ENCODE measurements at places on chromosomes 6 and 20.
A peak's percentile ranks its signal among the peaks of the same experiment; 100 is the strongest.

GRCh38 chr6:109424946-109425345 lies 15.5 kb downstream of the PPIL6 start:
- no peak for DNase-seq

- DNase-seq = peak; percentile 80
Measured at GRCh38 chr20:36199345-36200257, 36.7 kb upstream of the AAR2 start.

DNA sequence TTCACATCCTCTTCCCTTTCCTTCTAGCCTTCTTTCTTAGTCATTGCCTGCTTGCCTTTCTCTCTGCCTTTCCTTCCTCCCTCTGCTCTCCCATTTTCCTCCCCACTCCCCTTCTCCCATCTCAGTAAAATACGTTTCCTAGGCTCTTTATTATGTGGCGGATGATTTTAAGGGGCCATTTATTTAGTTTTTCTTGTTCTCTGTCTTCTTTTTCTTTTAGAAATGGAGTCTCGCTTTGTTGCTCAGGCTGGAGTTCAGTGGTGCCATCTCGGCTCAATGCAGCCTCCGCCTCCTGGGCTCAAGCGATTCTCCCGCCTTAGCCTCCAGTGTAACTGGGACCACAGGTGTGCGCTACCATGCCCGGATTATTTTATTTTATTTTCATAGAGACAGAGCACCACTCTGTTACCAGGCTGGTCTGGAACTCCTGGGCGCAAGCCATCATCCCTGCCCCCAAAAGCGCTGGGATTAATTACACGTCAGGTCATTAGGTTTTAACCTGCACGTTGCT lies 1.5 kb downstream of the MTHFD1L start:
- DNase-seq = no peak

- DNase-seq = no peak
Measured at GRCh38 chr6:116518621-116519368, 7.4 kb downstream of the CALHM5 start.

DNA sequence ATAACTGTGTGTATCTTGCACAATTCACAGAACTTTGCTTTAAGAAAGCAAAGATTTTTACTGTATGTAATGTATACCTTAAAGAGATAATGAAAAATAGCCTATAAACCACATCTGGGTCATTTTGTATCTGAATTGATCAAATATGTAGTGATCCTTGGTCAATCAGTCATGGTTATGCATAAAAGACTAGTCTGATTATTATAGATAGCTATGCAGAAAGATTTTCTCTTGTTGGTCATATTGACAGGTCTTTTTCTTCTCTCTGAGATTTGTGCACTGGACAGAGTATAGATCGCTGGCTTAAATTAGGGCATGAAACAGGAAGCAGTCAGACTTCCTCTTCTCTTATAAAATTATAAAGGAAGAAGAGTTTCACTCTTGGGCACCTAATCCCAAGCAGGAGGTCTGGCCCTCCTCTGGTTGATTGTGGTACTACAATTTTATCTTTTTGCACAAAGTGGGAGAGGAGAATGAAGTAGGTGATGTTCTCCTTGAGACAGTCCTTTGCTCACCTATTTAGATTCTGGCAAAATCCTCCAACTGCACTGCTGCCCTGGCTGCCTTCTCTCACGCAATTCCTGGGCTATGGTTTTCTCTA lies 380.9 kb upstream of the RGS17 start:
- DNase-seq = peak; percentile 6

DNA sequence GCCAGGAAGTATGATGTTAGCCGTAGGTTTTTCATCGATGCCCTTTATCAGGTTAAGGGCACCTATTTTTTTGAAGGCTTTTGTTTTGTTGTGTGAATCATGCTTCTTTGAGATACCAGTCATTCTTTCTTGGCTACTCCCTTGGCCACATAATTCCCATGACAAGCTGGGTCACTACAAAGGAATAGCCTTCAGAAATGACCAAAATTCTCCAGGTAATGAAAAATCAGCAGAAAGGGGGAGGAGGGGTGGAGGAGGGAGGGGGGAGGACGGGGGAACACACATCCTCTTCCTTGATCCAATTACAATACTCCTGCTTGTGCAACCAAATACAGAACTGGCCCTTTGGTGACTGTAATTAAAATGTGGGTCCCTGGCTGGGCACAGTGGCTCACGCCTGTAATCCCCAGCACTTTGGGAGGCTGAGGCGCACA lies 21.7 kb upstream of the TGM2 start:
- DNase-seq = no peak

GRCh38 chr6:167849846-167850459 lies 23.2 kb downstream of the AFDN start:
- DNase-seq = peak; percentile 21

DNA sequence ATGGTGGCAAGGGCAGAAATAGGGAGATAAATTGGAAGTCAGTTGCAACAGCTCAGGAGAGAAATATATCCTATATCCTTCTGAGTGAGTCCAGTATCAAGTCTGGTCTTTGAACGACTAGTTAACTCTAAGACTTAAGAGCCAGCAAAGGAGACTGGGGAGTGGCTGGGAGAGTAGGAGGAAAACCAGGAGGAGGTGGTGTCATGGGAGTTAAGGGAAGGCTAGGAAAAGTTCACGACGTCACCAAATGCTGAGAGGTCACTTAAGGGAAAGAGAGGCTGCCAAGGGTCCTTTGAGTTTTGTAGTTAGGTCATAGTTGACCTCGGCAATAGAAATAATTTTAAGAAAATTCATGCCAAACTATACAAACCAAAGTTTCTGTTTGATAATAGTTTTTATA lies 25.1 kb downstream of the ACOT13 start:
- DNase-seq = no peak

- no peak for DNase-seq
Measured at GRCh38 chr6:131431718-131432117, 141.3 kb upstream of the ARG1 start.

DNA sequence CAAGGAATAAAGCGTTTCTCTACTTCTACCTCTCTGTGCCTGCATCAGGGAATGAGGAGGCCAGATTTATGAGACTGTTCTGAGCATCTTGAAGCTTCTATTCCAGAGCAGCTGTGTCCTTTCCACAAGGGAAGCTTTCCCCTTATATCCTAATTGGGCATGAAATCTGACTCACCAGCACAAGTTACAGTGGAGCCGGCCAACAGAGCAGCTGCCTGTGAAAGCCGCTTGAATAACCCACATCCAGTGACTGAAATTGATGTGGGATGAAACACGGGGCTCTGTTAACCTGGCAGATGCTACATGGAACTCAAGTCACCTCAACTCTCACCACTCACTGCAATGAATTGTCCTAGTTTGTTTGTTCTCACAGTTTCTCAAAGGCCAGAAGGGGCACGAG lies 400.3 kb downstream of the TFAP2A start:
- no peak for DNase-seq

DNA sequence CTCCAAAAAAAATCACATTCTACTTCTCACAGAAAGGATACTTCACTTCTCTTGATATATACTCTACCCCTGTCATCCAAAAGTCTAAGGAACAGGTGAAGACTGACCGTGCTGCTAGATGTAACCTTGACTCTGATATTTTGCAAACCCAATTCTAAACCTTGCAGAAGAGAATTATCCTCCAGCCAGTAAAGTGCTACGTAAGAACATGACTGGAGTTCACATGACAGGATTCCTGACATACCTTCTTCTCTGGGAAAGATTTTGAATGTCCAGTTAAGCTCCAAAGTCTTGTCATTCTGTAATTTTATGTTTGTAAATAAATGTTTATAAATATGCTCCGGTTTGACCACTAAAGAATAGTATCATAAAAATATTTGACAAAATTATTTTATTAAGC lies 35.8 kb downstream of the BTBD9 start:
- DNase-seq = no peak

GRCh38 chr6:36978421-36979346 lies 7.3 kb downstream of the MTCH1 start:
- no peak for DNase-seq

GRCh38 chr6:14001329-14002012 lies 76.7 kb downstream of the RNF182 start:
- DNase-seq = peak; percentile 79

- no peak for DNase-seq
Measured at GRCh38 chr6:165644586-165645266, 18.3 kb downstream of the PDE10A start.

GRCh38 chr20:7656687-7657467 lies 283.4 kb downstream of the HAO1 start:
- DNase-seq = no peak

GRCh38 chr6:70151616-70152015 lies 151.3 kb downstream of the COL9A1 start:
- DNase-seq = no peak

DNA sequence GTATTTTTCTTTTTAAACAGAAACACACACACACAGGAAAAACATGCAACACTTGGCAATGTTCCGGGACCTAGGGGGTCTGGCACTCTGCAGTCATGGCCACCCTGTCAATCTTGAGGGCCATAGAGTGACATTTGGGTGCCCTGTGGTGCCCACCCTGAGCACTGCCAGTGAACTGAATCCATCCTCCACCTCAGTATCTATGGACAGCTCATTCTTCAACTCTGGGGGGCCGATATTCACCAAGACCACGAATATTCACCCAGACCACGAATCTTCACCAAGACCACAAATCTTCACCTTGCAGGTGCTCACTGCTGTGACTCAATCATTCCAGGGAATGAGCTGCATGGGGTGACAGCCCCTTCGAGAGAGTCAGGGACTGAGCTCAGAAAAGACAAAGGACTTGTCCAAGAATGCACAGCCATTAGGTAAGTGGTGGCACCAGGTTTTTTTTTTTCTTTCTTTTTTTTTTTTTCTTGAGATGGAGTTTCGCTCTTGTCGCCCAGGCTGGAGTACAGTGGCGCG lies 19.1 kb downstream of the SNAI1 start:
- DNase-seq = no peak

DNA sequence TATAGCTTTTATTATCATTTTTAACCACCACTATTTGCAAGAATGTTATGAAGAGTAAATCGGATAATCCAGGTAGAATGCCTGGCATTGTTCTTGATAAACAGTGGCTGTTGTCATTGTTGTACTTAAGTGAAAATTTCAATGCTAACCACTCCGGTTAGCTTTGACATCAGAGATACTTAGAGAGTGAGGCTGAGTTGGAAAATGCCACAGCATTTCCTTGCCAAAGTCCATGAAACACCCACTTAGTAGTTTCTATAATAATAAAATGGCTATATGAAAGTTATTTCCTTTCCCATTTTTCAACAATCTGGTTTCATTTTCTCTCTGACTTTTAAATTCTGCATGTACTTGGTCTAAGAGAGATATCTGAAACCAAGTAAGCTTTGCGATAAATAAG lies 132.0 kb downstream of the CDK19 start:
- DNase-seq = no peak

GRCh38 chr20:45467861-45468260 lies 1.7 kb upstream of the WFDC2 start:
- no peak for DNase-seq

GRCh38 chr6:90631046-90631445 lies 44.2 kb upstream of the MAP3K7 start:
- DNase-seq = no peak

GRCh38 chr20:3930265-3931206 lies 41.3 kb downstream of the PANK2 start:
- DNase-seq = no peak

GRCh38 chr6:108622641-108623298 lies 62.1 kb downstream of the FOXO3 start:
- no peak for DNase-seq

- DNase-seq = no peak
Measured at GRCh38 chr20:2162125-2162822, 60.6 kb downstream of the STK35 start.

DNA sequence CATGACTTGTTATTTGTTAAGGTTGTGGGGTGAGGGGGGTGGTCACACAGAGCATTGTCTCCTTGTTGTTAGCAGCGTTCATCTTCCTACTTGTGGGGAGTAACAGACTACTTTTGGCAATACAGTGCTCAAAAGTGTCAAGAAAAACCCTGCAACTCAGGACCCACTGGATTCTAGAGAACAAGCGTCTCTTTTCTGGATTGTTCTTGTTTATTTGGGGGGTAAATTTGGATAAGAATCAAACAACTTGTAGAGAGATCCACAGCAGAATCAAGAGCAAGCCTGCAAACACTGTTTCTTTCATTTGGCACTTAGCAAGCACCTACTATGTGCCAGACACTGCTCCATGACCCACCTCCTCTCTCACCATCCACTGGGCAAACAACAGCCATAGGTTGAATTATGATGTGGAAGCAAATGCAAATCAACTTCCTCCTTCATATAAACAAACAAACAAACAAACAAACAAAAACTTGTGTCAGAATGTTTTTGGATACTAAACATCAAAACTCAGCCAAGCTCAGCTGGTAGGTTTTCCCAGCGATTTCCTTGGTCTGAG lies 4.0 kb upstream of the NR2E1 start:
- DNase-seq = no peak

GRCh38 chr6:25434921-25435320 lies 155.7 kb downstream of the CARMIL1 start:
- no peak for DNase-seq

DNA sequence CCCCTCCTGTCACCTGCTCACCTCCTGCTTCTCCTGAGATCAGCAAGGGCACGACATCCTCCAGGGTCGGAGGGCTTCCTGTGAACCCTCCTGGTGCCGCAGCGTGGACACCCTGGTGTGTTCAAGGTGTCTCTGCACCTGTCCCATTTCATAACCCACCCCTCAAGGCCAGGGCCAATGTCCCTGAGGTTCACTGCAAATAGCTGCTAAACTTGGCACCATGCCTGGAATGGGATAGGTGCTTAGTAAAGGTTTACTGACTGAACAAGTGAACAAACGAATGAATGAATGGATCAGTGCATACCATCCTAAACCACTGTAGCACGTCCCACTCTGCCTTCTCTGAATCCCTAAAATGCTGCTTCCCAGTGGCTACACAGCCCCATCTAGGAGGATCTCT lies 35.0 kb downstream of the SIRPA start:
- DNase-seq = no peak

GRCh38 chr6:11413728-11414127 lies 123.8 kb upstream of the TMEM170B start:
- no peak for DNase-seq

DNA sequence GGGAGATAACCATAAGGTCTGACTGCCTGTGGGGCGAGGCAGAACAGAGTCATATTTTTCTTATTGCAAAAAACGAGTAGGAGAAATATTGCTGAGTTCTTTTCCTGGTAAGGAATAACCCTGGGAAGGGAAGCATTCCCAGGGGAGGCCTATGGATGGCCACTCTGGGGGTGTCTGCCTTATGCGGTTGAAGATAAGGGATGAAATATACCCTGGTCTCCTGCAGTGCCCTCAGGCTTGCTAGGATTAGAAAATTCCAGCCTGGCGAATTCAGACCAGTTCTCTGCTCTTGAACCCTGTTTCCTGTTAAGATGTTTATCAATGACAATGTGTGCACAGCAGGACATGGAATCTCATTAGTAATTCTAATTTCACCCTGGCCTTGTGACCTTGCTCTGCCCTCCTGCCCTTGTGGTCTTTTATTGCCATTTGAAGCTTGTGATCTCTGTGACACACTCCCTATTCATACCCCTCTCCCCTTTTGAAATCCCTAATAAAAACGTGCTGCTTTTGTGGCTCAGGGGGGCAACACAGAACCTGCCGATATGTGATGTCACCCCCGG lies 491.1 kb upstream of the EYS start:
- DNase-seq = no peak
